Fibroblast of the aortic adventitia (primary cell): ENCODE measurements at places on chromosomes 1 and 21. TPM values are rescaled to one million over a fixed set of nuclear protein-coding genes. Genes with fewer than 3 reads are reported as not detected.
A peak's percentile ranks its signal among the peaks of the same experiment; 100 is the strongest.

Gene MFSD2A
- total RNA-seq: 0.49 and 2.3 TPM in 2 replicates

DNA sequence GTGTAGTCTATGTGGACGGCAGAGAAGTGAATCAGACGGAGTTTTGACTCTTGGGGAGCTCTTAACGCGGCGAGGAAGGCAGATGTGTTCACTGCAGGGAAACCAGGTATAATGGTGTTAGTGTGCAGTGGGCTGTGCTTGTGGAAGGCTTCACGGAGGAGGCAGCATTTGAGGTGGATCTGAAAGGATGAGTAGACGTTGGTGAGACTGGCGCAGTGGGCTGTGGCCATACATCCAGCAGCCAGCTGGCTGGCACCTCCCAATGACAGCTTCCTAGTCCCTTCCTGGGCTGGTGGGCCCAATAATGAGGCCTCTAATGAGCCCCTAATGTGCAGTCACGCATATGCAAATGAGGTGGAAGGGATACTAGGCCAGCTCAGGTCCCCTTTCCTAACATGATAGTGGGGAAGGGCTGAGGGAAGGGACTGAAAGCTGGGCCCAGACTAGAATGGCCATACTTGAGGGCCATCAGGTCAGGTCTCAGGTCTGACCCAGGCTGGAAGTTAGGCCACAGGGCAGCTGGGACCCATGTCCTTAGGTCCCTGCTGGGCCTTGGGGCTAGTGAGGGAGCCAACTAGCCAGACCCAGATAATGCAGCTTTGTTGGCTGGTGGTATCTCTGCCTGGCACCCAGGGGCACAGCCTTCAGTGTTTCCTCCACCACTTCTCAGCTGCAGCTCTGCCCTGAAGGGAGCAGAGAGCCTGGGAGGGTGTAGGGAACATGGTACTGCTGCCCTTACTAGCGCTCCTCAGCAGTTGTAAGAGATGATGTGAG is 3.8 kb downstream of the MAP7D1 start:
- no peak for DNase-seq

Gene LCE2B
- total RNA-seq: not detected in 2 replicates

Gene DNAJC6
- 0.49 and 0.72 TPM in 2 replicates for total RNA-seq

Gene IQGAP3
- total RNA-seq: 0.41 and 28.7 TPM in 2 replicates

DNA sequence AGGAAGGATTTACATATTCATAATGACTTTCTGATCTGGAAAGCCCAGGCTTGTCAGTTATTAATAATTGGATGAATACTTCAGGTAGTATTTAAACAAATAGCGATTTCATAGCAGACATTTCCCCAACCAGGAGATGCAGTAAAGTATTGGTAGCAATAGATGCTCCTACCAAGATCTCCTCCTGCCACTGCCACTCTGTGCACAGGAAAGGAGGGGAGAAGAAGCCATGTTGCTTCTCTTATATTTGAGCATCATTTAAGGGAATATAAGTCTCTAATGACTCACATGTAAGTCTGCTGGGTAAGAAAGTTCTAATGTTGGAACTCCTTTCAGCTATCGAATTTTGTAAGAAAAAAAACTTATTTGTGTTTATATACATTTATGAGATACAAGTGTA is 420 bp upstream of the IFI16 start:
- no peak for DNase-seq

DNA sequence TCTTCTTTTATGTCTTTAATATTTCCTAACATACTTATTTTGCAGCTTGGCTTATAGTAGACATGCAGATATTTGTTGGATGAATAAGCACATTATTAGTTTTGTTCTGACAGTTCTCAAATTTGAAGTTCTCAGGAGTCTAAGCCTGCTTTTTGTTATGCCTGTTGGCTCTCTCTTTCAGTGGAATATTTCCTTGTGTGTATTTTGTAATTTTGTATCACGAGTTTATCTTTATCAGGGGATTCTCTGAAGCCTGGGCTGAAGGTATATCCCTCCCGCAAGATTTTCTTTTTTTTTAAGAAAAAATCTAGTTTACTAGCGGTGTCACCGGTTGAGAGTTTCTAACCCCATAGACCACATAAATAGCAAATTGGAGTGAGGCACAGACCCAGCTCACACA is 105.9 kb downstream of the RGL1 start:
- DNase-seq: peak; percentile 72

Gene IFI44L
- 17.7 and 48.7 TPM in 2 replicates for total RNA-seq

GRCh38 chr1:41659903-41660302 is 175.4 kb upstream of the EDN2 start:
- no peak for DNase-seq

GRCh38 chr1:158563853-158564252 is 6.5 kb downstream of the OR6P1 start:
- DNase-seq: no peak

GRCh38 chr21:45270306-45270821 is 17.3 kb downstream of the POFUT2 start:
- no peak for DNase-seq

GRCh38 chr1:28437924-28438699 is 67.7 kb upstream of the RCC1 start:
- peak; percentile 97 for DNase-seq

Gene NBPF11
- 4.2 and 7.7 TPM in 2 replicates for total RNA-seq

- peak; percentile 42 for DNase-seq
Observed at GRCh38 chr1:93178418-93178817, 1.8 kb downstream of the TMED5 start.

- DNase-seq: peak; percentile 9
Observed at GRCh38 chr1:186275822-186276221, 99.2 kb downstream of the TPR start.

Gene C4BPA
- total RNA-seq: not detected in 2 replicates

GRCh38 chr21:35473496-35473895 is 424.4 kb upstream of the RUNX1 start:
- no peak for DNase-seq

- no peak for DNase-seq
Observed at GRCh38 chr1:35215346-35215745, 22.4 kb upstream of the SFPQ start.

GRCh38 chr1:18819986-18820790 is 39.3 kb downstream of the TAS1R2 start:
- no peak for DNase-seq

- no peak for DNase-seq
Observed at GRCh38 chr1:45216861-45217260, 10.5 kb upstream of the ZSWIM5 start.

- no peak for DNase-seq
Observed at GRCh38 chr1:153942766-153943549, 3.6 kb downstream of the DENND4B start.

DNA sequence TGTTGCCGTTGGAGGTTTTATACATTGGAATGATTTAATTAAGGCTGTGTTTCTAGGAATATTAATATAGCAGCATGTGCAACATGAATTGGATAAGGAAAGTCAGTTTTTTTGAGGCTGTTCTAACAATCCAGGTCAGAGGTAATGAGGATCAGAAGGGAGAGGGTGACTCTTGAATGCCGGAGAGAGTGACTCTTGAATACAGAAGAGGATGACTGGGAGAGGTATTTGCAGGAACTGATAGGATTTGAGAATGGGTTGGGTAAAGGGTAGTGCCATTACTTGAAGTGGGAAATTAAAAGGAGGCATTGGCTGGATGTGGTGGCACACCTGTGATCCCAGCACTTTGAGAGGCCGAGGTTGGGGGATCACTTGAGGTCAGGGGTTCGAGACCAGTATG is 55.6 kb upstream of the MACF1 start:
- DNase-seq: no peak

GRCh38 chr1:84422909-84423308 is 24.6 kb downstream of the DNASE2B start:
- DNase-seq: no peak
